ENCODE measurements at places on chromosomes 3 and 15. TPM values are rescaled to one million over a fixed set of nuclear protein-coding genes. Genes with fewer than 3 reads are reported as not detected.

DNA sequence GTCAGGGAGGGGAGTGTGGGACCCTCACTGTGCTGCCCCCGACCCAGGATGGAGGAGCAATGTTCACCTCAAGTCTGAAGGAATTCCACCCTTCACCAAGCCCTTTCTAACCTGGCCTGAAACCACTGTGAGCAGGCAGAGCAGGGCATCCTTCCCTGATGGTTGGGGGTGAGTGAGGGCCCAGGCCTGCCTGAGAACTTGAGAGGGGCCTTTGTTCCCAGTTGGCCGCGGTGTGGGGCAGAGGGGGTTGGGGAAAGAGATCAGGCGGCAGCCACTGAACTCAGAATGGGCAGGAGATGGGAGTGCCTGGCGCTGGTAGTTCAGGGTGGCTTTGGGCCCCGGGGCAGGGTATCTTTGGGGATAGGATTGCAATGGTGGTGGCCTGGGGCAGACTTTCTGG is 103.5 kb upstream of the RPL32 start:
- peak overlapping the region; percentile 2 for H3K27ac ChIP-seq

GRCh38 chr3:5796541-5796940 is 609.0 kb downstream of the EDEM1 start:
- no peaks in the 10 kb centered on the region for H3K36me3 ChIP-seq
- no peak overlapping the region for H3K27ac ChIP-seq
- H3K27me3 ChIP-seq: no peaks in the 10 kb centered on the region
- H3K4me1 ChIP-seq: no peaks in the 10 kb centered on the region

DNA sequence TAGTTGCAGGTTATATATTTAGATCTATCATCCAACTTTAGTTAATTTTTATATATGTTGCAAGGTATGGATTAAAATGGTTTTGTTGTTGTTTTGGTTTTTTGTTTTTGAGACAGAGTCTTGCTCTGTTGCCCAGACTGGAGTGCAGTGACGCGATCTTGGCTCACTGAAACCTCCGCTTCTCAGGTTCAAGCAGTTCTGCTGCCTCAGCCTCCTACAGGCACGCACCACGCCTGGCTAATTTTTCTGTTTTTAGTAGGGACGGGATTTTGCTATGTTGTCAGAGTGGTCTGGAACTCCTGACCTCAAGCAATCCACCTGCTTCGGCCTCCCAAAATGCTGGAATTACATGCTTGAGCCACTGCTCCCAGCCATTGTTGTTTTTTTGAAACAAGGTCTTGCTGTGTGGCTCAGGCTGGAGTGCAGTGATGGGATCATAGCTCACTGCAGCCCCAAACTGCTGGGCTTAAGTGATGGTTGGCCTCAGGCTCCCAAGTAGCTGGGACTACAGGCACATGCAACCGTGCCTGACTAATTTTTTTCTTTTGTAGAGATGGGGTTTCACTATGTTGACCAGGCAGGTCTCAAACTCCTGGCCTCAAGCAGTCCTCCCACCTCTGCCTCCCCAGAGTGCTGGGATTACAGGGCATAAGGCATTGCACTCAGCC is 92.0 kb downstream of the ZNF609 start:
- no peak for DNase-seq
- H3K4me3 ChIP-seq: no peak overlapping the region
- no peaks in the 10 kb centered on the region for H3K27me3 ChIP-seq
- peaks cover 9% of the 10 kb centered on the region for H3K4me1 ChIP-seq

VEPH1 gene
- 0.25 TPM for total RNA-seq

FEZF2 gene
- not detected for total RNA-seq

PIGX gene
- 20.0 TPM for total RNA-seq
